HTR-8/SVneo (cell line): ENCODE measurements at places on chromosomes 6 and 20.
A peak's percentile ranks its signal among the peaks of the same experiment; 100 is the strongest.

DNA sequence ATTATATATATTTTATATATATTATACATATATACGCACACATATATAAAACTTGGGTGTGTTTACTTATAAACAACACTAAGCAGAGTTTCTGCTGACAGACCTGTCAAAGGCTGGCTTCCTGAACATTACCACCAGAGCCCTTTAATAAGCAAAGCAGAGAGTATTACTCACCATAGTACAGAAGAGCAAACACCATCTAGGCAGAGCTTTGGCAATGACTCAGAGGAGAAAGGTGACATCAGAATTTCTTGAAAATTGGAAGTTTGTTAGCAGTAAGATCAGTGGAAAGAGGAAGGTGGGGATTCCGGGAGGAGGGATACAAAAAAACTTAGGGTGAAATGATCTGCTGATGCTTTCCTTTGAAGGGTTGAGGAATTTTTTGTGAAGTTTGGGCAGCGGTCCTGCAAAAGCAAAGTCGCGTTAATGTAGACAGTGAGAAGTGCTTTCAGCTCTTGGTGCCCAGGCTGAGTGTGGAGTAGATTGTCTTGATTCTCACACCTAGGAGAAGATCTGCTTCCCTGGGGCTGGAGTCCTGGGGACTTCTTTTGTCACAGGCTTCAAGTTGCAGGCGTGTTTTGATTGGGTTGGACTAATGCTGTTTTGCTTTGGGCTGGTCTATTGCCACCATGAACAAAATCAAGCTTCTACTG lies 109.6 kb upstream of the BACH2 start:
- DNase-seq, result peak; percentile 52

GRCh38 chr6:138162955-138163575 lies 1.3 kb downstream of the ARFGEF3 start:
- no peak for DNase-seq

DNA sequence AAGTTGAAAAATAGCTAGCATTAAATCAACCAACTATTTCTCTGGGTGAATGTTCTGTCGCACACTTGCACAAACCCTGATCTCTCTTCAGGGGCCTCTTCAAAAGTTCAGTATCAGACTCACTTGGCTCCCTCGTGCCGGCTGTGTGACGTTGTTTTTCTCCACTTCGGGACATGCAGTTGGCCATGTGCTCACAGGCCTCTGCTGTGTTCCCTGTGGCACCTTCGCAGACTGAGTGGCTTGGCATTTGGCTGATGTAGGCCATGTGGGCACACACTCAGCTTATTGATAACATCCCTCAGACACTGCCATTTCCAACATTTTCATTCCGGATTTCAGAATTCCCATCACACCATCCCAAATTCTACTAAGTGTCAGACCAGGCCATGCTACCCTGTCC lies 49.3 kb downstream of the PACRG start:
- DNase-seq, result no peak

GRCh38 chr6:15255909-15256395 lies 10.1 kb downstream of the JARID2 start:
- no peak for DNase-seq

GRCh38 chr6:22448291-22448711 lies 121.1 kb upstream of the HDGFL1 start:
- peak; percentile 31 for DNase-seq

GRCh38 chr20:17287503-17287902 lies 60.7 kb downstream of the PCSK2 start:
- no peak for DNase-seq
